M059J (cell line): ENCODE measurements at places on chromosomes 1 and 21. TPM values are rescaled to one million over a fixed set of nuclear protein-coding genes. Genes with fewer than 3 reads are reported as not detected.

The GPR25 gene
- total RNA-seq: not detected in 2 replicates

The KRTAP26-1 gene
- not detected in 2 replicates for total RNA-seq

The IL24 gene
- total RNA-seq: 1.3 and 1.8 TPM in 2 replicates

The FNDC10 gene
- total RNA-seq: 1.1 and 6.1 TPM in 2 replicates

The C1orf210 gene
- total RNA-seq: not detected in 2 replicates

The CELA3B gene
- not detected in 2 replicates for total RNA-seq

The MRPL9 gene
- total RNA-seq: 103 and 173 TPM in 2 replicates

The ERG gene
- total RNA-seq: 0.10 TPM in 1 of 2 replicates, not detected in the other

The CATSPERE gene
- total RNA-seq: 0.20 and 0.25 TPM in 2 replicates

The EFNA3 gene
- total RNA-seq: 0.59 and 2.9 TPM in 2 replicates

The CDK11A gene
- total RNA-seq: 2.6 and 11.0 TPM in 2 replicates

The CIART gene
- 11.4 and 22.2 TPM in 2 replicates for total RNA-seq

The HES3 gene
- total RNA-seq: not detected in 2 replicates

The CR1L gene
- total RNA-seq: 3.6 TPM in 1 of 2 replicates, not detected in the other

The PRCC gene
- total RNA-seq: 38.4 and 41.9 TPM in 2 replicates

The ADAMTS5 gene
- 7.5 and 12.2 TPM in 2 replicates for total RNA-seq

The CRP gene
- total RNA-seq: not detected in 2 replicates

The CHML gene
- total RNA-seq: 11.9 and 16.9 TPM in 2 replicates

The KRTAP19-3 gene
- total RNA-seq: not detected in 2 replicates

The TAS1R1 gene
- 0.27 TPM in 1 of 2 replicates, not detected in the other for total RNA-seq

The CADM3 gene
- 0.47 and 0.54 TPM in 2 replicates for total RNA-seq

The UTS2 gene
- 0.05 TPM in 1 of 2 replicates, not detected in the other for total RNA-seq

The TMEM52 gene
- total RNA-seq: not detected in 2 replicates

The PLA2G2C gene
- not detected in 2 replicates for total RNA-seq

The EFCAB14 gene
- 71.6 and 113 TPM in 2 replicates for total RNA-seq
